ENCODE measurements at places on chromosomes 5 and 9.
A peak's percentile ranks its signal among the peaks of the same experiment; 100 is the strongest.

GRCh38 chr9:89601856-89602562 is 2.8 kb upstream of the GADD45G start:
- no peak for DNase-seq

- peak; percentile 27 for DNase-seq
Measured at GRCh38 chr9:35618854-35619799, 914 bp upstream of the CD72 start.

GRCh38 chr9:92614763-92615461 is 55.0 kb downstream of the IPPK start:
- DNase-seq = no peak

DNA sequence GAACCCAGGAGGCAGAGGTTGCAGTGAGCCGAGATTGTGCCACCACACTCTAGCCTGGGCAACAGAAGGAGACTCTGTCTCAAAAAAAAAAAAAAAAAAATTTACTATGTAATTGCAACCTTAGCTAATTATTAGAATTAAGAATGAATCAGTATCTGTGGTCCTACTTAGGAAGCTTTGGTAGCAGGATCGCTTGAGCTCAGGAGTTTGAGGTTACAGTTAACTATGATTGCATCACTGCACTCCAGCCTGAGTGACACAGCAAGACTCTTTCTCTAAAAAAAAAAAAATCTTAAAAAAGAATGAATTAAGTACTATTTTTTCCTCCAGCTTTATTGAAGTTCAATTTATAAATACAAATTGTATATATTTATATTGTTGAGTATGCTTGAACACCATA is 16.7 kb downstream of the NDUFAF2 start:
- no peak for DNase-seq

DNA sequence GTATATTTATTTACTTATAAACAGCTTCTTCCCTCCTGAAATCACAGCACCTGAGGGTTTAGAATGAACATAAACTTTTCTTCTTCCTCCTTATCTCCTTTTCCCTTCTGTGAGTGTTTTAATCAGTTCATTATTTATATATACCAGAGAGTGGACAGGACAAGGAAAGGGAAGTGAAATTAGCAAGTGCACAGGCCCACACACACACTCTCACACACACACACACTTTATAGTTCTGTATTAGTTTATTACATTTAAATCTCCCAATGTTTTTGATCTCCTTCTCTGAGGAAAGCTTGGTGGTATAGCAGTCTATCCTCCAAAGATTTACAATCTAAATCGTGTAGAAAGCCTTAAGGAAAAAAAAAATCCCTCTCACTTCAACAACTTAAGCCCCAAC is 353.5 kb downstream of the NDUFS4 start:
- no peak for DNase-seq

DNA sequence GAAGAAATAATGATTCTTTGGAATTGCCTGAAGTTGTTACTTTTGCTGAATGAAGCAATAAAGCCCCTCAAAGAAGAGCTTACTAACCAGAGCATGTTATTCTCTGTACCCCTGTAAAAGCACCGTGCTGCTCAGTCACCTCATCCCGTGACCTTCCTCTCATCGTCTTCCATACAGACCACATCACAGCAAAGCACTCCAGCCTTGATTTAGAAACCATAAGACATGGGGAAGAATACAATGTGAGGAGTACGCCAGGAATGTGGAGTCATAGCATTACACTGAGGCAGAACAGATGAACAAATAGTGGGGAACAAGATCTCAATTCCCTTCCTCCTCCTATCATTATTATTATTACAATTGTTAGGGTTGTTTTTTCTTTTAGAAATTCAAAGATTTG is 49.1 kb downstream of the ERAP1 start:
- DNase-seq = no peak

GRCh38 chr5:9815051-9815450 is 184.9 kb upstream of the TAS2R1 start:
- DNase-seq = no peak

GRCh38 chr9:21974343-21974721 is 19.9 kb downstream of the CDKN2A start:
- no peak for DNase-seq

- no peak for DNase-seq
Measured at GRCh38 chr5:73417303-73418034, 31.1 kb downstream of the FOXD1 start.

- no peak for DNase-seq
Measured at GRCh38 chr5:12313602-12314001, 409.4 kb upstream of the CTNND2 start.

GRCh38 chr9:136119061-136119882 is 597 bp upstream of the TMEM250 start:
- no peak for DNase-seq

DNA sequence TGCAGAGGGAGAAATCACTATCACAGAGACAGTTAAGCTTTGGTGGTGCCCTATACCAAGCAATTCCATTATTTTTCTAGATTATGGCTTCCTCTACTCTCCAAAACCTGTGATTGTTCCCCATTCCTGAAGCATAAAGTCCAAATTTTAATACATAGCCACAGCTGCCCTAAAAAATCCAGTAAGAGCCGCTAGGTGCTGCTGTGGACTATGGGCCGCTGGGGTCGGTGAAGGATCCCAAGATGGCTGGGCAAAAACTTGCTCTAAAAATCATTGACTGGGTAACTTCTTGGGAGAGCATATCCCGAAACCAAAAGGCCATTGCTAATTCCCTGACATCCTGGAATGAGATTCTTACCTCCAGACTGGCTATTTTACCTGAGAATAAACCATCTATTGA is 245.3 kb downstream of the NFIB start:
- no peak for DNase-seq

GRCh38 chr5:166293892-166294291 is 1997.6 kb upstream of the WWC1 start:
- DNase-seq = no peak

GRCh38 chr9:18333157-18333556 is 140.8 kb upstream of the ADAMTSL1 start:
- no peak for DNase-seq

DNA sequence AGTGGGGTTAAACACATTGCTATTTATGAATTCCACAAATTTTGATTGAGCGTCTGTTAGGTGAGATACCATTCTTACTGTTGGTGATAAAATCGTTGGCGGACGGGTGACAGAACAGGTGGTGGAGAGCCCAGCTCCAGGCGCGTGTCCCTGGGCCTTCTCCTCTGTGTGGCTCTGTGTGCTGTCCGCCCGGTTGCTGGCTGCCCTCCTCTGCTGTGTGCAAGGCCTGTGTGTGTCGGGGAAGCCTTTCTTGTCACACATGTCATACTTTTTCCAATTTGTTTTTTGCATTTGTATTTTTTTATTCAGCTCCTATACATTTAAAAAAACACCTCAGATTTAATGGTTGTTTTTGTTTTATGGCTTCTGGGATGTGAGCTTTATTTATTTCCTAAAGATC is 33.9 kb downstream of the TENT4A start:
- no peak for DNase-seq

DNA sequence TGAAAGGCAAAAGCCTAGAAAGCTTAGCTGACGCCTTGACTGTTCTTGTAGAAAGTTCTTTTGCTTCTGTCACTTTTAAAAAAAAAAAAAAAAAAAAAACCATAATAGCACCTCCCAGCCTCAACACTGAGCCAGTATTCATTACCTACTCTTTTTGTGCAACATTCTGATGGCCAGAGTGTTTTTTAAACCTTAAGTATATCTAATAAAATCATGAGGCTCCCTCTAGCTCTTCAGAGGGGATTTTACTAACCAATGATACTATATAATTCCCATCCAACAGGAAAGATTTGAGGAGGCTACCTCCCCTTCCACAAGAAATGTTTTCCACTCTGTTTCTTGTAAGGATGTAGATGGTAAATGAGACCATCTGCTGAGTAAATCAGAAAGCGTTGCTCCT is 3.9 kb downstream of the BNC2 start:
- DNase-seq = no peak

GRCh38 chr5:171415115-171415730 is 4.2 kb upstream of the FGF18 start:
- no peak for DNase-seq

DNA sequence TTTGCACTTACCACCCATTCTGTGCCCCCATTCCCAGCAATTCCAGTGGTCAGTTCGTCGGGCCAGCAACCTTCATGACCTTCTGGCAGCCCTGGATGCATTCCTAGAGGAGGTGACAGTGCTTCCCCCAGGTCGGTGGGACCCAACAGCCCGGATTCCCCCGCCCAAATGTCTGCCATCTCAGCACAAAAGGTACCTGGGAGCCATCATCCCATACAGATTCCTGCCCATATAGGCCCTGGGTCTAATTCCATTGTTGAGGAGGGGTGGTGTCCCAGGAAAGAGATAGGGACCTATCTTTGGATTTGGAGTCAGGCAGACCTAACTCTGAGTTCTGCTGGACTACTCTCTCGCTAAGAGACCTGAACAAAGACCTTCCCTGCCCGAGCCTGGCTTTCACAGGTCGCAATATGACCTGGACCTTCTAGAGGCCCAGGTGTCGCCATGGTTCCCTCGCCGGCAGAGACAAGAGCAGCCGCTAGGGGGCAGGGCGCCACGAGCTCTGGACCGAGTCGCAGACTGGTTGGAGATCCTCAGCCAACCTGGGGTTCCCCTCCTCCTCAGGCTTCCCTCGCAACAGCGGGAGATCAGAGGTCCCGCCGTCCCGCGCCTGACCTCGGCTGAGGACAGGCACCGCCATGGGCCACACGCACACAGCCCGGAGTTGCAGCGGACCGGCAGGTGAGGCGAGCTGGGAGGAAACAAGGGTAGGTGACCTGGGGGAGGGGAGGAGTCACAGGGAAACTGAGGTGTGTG is 3.1 kb downstream of the SLC4A9 start:
- peak; percentile 65 for DNase-seq

DNA sequence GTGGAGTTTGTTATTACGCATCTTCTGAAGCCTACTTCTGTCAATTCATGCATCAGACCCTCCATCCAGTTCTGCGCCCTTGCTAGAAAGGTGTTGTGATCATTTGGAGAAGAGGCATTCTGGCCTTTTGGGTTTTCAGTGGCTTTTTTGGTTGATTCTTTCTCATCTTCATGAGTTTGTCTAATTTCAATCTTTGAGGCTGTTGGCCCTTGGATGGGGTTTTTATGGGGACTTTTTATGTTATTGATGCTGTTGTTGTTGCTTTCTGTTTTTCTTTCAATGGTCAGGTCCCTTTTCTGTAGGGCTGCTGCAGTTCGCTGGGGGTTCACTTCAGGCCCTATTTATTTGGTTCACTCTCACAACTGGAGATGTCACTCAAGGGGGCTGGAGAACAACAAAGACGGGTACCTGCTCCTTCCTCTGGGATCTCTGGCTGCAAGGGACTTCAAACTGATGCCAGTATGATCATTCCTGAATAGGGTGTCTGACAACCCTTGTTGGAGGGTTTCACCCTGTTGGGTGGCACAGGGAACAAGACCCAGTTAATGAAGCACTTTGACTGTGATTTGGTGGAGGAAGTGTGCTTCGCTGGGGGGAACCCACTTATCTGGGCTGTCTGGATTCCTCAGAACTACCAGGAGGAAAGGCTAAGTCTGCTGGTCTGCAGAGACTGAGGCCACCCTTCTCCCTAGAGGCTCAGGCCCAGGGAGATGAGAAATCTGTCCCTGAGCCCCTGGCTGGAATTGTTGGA is 226.7 kb upstream of the PTGER4 start:
- DNase-seq = no peak

- DNase-seq = no peak
Measured at GRCh38 chr9:12717907-12718306, 24.7 kb downstream of the TYRP1 start.

DNA sequence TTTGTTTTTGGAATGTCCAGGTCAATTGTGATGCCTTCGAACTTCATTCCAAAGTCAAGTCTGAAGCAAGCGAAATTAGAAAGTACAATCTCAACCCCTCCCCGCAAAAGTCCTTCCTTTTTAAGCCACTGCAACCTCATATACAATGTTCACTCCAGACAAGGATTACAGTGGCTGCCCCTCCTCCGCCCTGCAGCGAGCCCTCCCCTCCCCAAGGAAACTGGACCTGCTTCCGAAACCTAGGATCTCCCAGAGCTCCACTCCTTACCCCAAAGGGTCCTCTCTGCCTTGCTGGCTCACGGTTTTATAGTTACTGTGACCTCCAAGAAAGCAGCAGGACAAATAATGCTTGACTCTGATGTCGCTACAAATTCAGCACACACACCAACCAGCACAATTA is 10.4 kb downstream of the LRRC14B start:
- no peak for DNase-seq

DNA sequence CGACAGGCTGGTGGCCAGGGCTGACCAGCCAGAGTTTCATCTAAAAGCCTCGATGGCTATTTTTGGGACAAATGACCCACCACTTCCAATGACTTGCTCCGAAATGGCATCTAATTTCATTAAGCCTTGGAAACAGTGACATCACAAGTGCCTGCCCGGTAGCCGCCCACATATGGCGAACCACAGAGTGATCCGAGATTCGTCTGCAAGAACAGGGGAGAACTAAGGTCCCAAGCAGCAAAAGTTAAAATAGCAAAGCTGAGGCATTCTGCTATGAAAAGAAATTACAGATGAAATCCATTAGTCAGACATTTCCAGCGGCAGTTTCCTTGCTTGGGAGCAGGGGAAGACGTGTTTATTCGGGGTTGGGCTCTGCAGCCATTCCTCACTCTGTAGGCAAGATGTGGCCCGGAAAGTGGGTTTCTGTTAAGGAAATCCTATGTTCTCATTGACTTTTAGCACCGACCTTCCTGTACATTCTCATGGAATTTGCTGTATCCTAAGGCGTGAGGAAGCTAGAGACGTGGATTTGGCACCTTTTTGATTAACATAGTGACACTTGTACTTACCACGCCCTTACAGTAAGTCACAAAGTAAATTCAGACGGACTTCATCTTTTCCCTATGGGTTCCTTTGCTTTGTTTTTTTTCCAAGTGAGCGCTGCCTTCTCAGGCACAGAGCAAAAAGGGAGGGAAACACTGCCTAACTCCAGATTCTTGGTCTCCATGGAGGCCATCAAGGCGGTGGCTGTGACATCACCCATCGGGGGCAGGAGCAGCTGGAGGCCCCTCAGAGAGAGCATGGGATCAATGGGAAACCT is 45.1 kb downstream of the ERGIC1 start:
- DNase-seq = no peak

GRCh38 chr5:103942587-103943186 is 380.1 kb upstream of the NUDT12 start:
- no peak for DNase-seq

DNA sequence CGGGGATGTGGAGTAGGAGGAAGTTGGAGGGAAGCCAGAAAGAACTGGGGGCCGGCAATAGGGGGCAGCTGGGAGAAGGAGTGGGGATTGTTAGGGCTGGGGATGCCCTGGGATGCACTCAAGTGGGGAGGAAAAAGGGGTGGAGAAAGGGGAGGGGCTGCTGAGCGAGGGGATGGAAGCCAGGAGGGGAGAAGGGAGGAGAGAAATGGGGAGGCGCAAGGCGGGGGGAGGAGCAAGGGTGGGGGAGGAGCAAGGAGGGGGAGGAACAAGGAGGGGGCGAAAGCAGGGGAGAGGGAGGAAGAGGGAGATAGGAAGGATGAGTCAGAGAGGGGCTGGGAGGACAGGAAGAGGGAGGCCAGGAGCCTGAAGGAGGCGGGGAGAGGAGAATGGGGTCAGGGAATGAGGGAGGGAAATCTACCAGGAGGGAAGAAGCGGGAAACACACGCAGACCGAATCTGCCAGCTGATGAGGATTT is 1.6 kb downstream of the IRX4 start:
- DNase-seq = no peak

GRCh38 chr5:317086-317811 is 4.3 kb upstream of the AHRR start:
- no peak for DNase-seq

Data from stimulated activated CD8-positive, alpha-beta memory T cell treated with anti-CD3 and anti-CD28 coated beads, Interleukin-12 subunit alpha, Interleukin-12 subunit beta, amount 100 ng/mL, for 1 hour (primary cell).